ENCODE measurements at places on chromosomes 2 and 18.

DNA sequence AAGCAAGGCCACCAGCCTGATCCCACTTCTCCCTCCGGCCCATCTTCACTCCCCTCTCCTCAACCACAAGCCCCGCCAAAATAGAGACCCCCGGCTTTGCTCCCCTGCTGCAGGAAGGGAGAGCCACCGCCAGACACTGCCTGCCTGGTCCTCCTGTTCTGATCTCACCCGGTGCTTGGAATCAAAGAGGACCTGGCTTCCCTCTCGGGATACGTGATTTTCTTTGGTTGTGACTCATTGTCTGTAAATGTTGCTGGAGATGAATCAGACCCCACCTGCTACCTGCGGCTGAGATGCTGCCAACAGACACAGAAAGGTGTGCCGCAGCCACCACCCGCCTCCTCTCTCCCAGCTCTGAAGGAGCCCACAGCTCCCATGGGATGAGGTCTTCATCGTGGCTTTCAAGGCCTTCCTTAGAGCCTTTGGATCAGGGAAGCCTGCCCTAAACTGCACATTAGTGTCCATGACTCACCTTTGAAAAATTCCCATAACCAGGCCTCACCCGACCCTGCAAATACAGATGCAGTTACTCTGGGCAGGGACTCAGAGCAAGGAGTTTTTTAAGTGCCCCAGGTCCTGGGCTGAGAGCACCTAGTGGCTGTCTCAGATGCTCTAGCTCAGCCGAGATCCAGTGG lies 79.4 kb upstream of the ZNF532 start:
- no peak for DNase-seq

GRCh38 chr2:218229851-218230250 lies 12.9 kb downstream of the ARPC2 start:
- no peak for DNase-seq

- peak; percentile 32 for DNase-seq
Observed at GRCh38 chr2:226623587-226624368, 175.8 kb downstream of the IRS1 start.

GRCh38 chr2:200592406-200593075 lies 6.7 kb downstream of the AOX1 start:
- no peak for DNase-seq

- DNase-seq = no peak
Observed at GRCh38 chr2:142914507-142915313, 37.2 kb downstream of the KYNU start.

- DNase-seq = no peak
Observed at GRCh38 chr2:77016443-77017354, 505.5 kb downstream of the LRRTM4 start.

DNA sequence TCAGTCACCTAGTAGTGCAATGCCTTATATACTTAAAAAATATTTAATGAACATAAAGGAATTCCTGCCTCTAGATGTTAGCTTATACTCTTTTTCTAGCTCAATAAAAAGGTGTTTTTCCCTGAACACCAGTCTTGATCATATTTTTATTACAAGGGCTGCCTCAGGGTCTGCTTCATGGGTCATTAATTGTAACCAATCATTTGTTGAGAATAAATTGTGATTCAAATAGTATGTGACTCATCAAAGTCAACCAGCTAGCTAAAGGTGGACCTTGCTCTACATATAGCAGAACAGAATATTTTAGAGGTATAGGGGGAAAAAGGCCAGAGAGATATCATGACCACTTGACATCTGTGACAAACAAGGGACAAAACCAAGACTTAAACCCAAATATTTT lies 114.0 kb downstream of the PIK3C3 start:
- DNase-seq = no peak

GRCh38 chr2:88452565-88452905 lies at the start of gene FOXI3:
TSS of gene FOXI3 (minus strand) at chr2:88452693. CDS start at chr2:88452535, 158 bp downstream.
- DNase-seq = no peak

- DNase-seq = no peak
Observed at GRCh38 chr18:23990474-23991410, 23.8 kb upstream of the TTC39C start.
